CD4-positive, alpha-beta T cell treated with Interleukin-21 for 1 hour (primary cell): ENCODE measurements at places on chromosomes 4 and X.

GRCh38 chrX:137430301-137430700 is 135.6 kb upstream of the ZIC3 start:
- DNase-seq: no peak

DNA sequence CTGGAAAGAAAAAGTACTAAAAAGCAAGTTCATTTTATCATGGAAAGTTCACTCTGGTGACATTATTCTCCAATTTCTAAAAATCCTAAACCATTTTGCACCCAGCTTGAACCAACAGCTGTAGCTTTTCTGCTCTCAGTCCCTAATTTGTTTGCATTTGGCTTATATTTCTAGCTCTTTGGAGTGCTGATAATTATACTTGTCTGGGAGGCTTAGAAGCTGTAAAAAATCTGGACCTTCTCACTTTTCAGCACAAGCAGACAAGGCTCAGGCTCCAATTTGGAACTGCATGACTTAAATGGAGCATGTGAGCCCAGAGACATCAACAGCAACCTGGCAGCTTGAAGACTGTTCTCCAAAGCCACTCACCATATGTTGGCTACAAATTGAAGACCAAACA is 170.9 kb upstream of the PCDH18 start:
- DNase-seq: no peak

DNA sequence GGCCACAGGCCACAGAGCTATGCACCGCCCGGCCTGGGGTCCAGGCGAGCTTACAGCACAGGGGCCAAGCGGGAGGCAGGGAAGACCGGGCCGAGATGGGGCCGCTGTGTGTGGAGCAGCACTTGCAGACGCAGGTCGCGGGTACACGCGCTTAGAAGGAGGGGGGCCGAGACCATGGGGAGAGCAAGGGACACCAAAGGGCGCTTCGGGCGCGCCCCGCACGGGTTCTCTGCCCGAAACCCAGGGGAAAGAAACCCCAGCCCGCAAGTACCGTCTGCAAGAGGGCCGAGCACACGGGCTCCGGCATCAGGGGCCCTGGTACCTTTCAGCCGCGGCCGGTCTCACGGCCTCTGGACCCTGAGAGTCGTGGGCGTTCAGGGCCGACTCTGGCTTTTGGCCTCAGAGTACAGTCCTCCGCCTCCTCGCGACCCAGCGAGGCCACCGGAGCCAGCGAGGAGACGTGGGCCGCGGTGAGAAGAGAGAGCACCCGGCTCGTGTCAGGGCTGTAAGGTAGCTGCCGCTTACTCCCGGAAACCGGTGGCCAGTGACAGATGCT is 342 bp downstream of the EOLA2 start:
- no peak for DNase-seq

- DNase-seq: no peak
Observed at GRCh38 chr4:86500527-86500926, 93.6 kb upstream of the PTPN13 start.

GRCh38 chr4:65658117-65658516 is 12.2 kb downstream of the EPHA5 start:
- no peak for DNase-seq

- no peak for DNase-seq
Observed at GRCh38 chr4:86274642-86275041, 85.2 kb downstream of the MAPK10 start.

GRCh38 chrX:65932173-65933084 is 107.5 kb downstream of the VSIG4 start:
- DNase-seq: no peak

GRCh38 chrX:1578511-1579173 is 12.8 kb upstream of the AKAP17A start:
- DNase-seq: no peak

DNA sequence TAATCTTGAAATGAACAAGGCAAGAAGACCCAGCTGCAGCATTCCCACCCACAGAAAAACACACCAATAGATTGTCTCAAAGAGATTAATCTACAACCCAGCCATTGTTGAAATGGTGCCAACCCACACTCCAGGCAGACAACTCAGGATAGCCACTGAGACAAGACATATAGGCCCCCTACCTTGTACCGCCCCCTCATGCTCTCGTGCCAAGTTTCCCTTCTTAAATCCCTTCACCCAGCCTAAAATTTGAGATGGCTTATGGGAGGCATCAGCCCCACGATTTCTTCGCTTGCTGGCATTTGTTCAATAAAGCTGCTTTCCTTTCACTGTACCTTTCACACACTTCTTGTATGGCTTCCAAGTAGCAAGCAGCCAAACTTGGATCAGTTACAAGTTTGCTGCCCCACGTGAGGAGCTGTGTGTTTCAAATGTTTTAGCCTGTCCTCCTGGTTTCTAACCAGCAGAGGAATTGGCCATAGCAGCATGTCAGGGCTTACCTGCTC is 1754.1 kb downstream of the C4orf33 start:
- no peak for DNase-seq

DNA sequence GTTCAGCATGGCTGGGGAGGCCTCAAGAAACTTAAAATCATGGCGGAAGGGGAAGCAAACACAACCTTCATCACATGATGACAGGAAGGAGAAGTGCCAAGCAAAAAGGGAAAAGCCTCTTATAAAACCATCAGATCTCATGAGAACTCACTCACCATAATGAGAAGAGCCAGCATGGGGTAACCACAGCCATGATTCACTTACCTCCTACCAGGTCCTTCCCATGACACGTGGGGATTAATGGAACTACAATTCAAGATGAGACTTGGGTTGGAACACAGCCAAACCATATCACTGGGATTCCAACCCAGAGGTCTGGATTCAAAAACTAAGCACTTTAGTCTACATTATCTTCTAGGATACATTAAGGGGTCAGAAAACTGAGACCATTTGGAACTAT is 609.6 kb upstream of the SPANXN1 start:
- DNase-seq: no peak

DNA sequence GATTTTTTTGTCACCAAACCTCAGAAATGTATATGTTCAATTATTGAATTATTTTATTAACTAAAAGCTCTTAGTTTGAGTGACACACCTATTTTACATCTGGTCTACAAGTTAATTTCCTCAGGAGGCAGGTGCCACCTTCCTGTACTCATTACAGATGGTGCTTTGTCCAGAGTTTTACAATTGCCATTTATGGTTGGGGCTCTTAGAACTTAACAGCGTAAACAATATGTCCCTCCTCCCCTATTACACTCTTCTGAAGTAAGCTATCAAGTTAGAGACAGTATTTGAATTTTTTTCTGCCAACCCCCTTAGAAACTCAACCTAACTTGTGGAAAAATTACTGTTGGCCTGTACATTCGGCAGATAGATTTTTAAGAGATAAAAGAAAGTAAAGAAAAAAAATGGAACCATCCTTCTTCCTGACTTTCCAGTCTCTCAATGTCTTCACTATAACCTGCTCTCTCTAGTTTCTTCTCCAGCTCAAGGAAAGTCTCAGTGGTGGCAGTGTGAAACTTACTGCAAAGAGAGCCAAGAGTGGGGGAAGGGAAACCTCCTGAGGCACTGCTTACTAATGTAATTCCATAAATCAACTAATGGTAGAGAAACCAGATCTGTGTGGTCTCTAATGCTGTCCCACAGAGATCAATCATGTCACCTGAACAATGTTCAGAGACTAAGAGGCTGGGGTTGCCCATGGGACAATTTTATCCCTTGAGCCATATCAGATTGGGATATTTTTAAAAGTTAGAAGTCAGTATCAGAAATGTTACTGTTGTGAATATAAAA is 7.8 kb downstream of the CXXC4 start:
- DNase-seq: no peak

- no peak for DNase-seq
Observed at GRCh38 chrX:68932611-68933010, 103.8 kb downstream of the EFNB1 start.

DNA sequence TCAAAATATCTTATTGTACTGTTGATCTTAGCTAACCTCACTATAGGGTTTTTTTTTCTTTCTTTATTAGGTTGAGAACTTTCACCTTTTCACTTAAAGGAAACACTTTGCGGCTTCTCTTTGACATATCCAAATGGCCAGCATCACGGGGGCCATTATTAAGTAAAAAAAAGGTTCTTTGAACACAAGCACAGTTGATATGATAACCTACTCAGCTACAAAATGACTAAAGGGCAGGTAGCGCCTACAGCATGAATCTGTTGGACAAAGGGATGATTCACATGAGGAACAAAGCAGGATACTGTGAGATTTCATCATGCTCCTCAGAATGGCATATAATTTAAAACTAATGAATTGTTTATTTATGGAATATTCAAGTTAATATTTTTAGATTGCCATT is 119.6 kb downstream of the CCSER1 start:
- DNase-seq: no peak

- DNase-seq: no peak
Observed at GRCh38 chr4:112130906-112131305, 14.3 kb upstream of the FAM241A start.

DNA sequence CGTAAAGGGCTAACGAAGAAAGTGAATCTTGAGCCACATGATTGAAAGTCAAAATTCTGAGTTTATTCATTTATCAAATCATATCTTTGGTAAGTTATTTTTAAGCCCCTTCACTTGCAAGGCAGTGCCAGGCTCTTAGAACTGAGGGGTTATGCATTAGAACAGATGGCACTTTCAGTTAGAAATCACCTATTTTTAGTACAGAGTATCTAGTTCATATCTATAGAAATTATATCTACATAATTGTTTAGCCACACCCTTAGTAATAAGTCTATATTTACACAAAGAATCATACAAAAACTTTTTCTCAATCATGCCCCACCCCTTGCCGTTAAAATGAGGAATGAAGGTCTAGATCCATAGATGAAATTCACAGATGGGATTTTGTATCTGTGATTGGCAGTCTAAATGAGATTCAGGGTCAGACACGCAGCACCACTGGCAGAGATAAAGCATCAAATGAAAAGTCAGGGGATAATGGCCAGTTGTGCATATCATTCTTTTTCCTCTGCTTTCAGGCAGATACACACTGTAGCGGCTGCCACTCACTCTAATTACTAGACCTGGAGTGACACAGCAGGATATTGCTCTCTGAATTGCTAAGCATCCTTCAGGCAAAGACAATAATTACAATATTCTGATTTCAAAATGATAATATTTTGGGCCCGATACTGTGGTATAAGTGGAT is 440.5 kb downstream of the MAPK10 start:
- DNase-seq: no peak

GRCh38 chr4:8637456-8637984 is 45.0 kb downstream of the CPZ start:
- DNase-seq: no peak

DNA sequence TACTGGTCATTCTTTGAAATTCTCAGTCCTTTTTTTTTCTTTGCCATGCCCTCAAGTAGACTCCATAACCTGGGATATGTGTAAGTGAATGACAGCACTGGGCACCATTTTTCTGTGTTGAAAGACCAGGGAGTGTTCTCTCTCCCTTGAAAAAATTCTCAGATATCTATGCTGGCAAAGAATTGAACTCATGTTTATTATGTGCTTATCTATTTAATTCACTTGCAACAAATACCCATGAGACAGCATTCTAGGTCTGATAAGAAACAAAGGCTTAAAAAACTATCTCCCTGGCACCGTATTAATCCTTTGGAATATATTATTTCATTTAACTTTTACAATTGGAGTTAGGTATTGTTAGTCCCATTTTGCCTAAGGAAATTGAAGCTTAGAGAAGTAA is 36.7 kb downstream of the LARP7 start:
- no peak for DNase-seq

DNA sequence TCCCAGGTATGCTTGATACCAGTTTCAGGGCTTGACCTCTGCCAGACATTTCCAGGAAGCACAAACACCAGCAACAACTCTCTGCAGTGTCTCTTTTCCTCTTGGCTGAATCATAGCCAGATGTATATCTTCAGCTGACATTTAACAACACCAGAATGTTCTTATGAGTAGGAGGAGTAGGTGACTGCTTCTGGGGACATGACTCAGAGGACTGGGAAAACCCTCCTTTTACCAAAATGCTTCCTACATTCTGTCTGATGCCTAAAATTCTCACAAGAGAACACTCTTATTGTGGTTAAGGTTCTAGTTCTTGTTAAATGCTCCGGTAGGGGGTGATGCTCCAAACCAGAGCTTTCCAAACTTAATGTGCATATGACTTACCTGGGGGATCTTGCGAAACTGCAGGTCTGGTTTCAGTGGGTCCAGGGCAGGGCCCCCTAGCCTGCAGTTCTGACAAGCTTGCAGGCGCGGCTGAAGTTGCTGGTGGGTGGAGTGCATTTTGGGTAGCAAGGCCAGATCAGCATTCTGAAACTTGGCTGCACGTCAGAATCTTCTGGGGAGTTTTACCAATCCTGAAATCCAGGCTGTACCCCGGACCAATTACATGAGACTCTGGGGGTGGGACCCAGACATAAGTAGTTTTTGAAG is 329.3 kb upstream of the RPS6KA3 start:
- no peak for DNase-seq

GRCh38 chrX:20742106-20742505 is 475.4 kb upstream of the RPS6KA3 start:
- DNase-seq: no peak

- no peak for DNase-seq
Observed at GRCh38 chr4:95528388-95528948, 20.3 kb downstream of the UNC5C start.
